ENCODE measurements at places on chromosomes 4 and X.

GRCh38 chrX:130299279-130300009 lies 30.7 kb upstream of the ZNF280C start:
- DNase-seq, result no peak

DNA sequence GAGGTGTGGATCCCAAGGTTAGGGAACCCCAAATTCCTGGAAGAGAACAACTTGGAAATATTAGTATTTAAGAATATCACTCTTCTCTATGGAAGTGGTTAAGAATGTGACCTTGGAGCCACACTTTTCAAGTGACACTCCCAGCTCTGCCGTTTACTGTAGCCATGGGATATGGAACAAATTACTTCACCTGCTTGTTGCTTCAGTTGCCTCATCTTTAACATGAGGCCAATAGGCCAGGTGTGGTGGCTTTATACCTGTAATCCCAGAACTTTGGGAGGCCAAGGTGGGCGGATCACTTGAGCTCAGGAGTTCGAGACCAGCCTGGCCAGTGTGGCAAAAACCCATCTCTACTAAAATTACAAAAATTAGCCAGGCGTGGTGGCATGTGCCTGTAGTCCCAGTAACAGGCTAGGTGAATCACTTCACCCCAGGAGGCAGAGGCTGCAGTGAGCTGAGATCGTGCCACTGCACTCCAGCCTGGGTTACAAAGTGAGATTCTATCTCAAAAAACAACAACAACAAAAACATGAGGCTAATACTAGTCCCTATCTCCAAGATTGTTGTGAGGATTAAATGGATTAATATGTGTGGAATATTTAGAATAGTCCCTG lies 13.0 kb downstream of the IL13RA1 start:
- DNase-seq, result no peak

GRCh38 chr4:159239629-159240028 lies 136.8 kb downstream of the RAPGEF2 start:
- DNase-seq, result no peak

DNA sequence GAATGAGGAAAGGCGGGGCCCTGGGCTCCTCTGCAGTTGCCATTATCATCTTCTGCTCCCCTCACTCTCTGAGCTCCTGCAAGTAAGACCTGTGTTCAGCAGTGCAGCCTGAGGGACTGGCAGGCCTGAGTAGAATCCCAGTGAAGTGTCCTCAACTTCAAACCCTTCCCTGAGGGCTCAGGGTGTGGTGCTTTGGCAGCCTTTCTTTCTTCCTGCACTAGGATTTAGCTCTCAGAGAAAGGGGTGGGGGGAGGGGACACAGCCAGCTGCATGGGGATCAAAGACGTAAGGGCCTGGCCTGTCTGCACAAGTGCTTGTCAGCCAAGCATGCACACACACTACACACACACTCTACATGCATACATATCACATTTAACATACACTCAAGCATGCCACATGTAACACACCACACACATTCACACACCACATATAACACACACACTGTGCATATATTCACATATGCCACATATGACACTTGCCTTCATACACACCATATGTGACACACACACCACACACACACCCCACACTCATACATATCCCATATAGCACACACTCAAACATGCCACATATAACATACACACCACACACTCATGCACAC lies 223.4 kb upstream of the RPL34 start:
- DNase-seq, result no peak

GRCh38 chrX:39409246-39409917 lies 608.1 kb downstream of the MID1IP1 start:
- no peak for DNase-seq

All from suppressor macrophage (primary cell).